Keratinocyte (primary cell): ENCODE measurements at places on chromosomes 7 and 10. TPM values are rescaled to one million over a fixed set of nuclear protein-coding genes. Genes with fewer than 3 reads are reported as not detected.

- DNase-seq: no peak
Measured at GRCh38 chr7:87206361-87206760, 13.2 kb downstream of the TMEM243 start.

DNA sequence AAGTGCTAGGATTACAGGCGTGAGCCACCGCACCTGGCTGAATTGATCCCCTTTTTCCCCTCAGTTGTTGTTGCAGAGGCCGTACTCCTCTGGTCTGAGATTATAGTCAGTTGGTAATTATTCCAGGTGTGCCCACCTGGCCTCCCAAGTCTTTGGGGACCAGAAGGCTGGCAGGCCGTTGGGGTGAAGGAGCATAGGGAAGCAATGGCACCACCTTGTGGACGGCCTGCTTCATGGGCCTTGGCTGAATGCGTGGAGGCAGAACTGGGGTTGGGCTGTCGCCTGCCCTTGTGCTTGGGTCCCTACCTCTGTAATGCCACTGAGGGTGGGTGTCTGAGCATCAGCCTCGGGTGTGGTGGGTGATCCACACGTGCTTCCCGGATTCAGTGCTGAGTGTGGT is 125.7 kb downstream of the RGS10 start:
- no peak for DNase-seq

- no peak for DNase-seq
Measured at GRCh38 chr7:147509541-147510200, 1080.9 kb upstream of the C7orf33 start.

DNA sequence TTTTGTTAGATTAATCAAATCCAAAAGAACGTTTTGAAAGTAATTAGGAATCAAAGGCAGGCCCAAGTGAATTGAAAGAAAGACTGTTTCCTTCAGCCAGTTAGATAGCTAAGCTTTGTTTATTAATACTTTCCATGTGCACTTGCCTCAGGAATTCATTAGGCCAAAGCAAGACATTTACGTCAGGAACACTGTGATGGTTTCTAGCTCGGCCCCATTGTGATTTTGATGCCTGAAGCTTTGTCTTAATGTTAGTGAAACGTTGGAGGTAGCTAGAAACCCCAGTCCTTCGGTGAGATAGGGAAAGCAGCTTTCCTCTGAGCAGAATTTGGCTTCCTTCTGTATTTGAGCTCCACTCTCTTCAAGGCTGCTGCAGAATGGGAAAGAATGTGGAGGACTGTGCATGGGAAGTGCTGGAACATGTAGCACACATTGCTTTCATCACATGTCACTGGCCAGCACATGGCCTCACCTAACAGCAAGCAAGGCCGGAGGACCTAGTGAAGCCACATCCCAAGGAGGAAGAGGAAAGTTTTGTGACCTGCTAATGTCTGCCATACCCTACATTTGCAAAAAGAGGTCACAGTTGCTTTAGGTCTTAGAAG is 64.1 kb downstream of the PCGF5 start:
- DNase-seq: no peak

GRCh38 chr10:71031026-71031425 is 142.7 kb upstream of the PCBD1 start:
- no peak for DNase-seq

- DNase-seq: no peak
Measured at GRCh38 chr7:116610210-116610609, 61.8 kb upstream of the MET start.

DNA sequence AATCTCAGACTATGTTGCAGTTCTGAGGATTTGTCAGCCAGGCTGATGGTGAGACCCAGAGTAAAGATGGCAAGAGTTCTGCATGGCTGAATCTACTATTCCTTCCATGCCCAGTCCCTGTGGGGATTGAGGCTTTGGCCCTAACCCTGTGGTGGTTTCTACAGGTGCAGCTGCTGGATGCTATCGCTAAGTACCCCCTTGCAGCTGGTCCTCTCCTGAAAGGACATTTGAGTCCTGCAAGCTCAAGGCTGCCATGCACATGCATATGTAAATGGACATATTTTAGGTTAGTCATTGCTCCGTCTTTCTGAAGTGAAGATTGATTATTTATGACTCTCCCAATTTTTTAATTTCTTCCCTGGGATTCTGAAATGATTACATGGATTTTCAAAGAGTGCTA is 1122.2 kb upstream of the CELF2 start:
- DNase-seq: no peak

DNA sequence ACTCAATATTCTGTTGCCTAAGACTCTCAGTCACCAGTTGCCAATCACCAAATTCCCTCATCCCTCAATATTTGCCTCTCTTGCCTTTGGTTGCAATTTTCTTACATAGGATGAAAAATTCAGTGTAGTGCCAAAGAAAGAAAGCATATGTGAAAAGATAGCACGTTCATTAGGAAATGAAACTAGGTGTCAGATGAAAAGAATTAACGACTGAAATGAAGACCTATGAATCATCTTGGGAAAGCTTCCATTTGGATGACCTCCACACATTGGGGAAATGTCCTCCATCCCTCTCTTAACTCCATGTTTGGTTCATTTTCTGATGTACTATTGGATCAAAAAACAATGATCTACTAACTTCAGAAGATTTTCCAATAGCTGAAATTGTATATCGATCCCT is 145.1 kb upstream of the MEOX2 start:
- no peak for DNase-seq

DNA sequence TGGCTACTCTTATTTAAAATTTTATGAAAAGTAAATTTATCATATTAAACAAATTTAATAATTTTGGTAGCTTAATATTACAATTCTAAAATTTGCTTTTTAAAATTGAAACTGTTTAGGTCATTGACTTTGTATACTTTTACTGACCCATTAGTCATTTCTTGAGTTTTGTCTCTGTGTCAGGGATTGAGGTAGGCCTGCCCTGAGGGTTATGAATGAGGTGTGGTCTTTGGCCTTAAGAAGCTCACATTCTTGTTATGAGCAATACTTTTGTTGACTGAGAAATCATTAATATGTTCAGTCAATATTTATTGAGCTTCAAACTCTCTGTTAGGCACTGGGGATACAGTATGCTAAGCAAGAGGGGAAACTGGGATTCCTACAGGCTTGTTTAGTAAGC is 47.0 kb upstream of the RPA3 start:
- no peak for DNase-seq

DNA sequence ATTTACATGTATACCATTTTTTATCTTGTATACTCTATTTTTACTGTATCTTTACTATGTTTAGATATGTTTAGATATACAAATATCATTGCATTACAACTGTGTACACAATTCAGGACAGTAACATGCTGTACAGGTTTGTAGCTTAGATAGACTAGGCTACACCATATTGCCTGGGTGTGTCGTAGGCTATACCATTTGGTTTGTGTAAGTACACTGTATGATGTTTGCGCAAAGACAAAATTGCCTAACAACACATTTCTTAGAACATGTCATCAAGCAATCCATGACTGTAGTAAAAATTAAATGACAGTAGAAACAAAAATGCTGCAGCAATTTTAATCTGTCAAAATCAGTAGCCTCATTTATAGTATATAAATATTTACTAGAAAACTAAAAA is 812.2 kb downstream of the GRM8 start:
- DNase-seq: no peak

GRCh38 chr7:45591101-45591906 is 17.1 kb downstream of the ADCY1 start:
- DNase-seq: no peak

GRCh38 chr10:69844698-69845097 is 43.0 kb downstream of the COL13A1 start:
- DNase-seq: no peak

DNA sequence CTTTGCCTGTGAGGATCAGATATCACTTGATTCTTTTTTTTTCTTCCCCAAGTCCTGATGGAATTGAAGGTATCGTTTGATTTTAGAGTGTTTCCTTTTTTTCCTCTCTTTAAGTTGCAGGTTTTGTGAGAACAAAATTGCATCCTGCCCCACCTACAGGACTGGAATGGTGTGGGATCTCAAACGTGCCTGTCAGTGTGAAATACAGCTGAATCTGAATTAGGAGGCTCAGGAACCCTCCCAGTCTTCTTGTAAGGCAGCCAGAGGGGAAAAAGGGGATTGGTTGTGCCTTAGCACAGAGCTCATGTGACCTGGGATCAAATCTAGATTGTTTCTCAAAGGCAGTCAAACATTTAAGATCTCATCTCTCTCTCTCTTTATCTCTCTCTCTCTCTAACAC is 32.7 kb upstream of the KLHL7 start:
- no peak for DNase-seq

DCLRE1A gene
- 4.3 to 6.5 TPM (median 4.8 TPM) in 3 replicates for polyA plus RNA-seq

UBE2H gene
- polyA plus RNA-seq: 83.7 to 130 TPM (median 100 TPM) in 3 replicates

PRPS1L1 gene
- polyA plus RNA-seq: not detected in 3 replicates

SPDYE11 gene
- polyA plus RNA-seq: not detected in 3 replicates

RBP3 gene
- polyA plus RNA-seq: not detected in 3 replicates

GOT1 gene
- polyA plus RNA-seq: 27.0 to 33.3 TPM (median 30.9 TPM) in 3 replicates

RELN gene
- polyA plus RNA-seq: 0.01 TPM in 1 of 3 replicates, not detected in the others

VAX1 gene
- polyA plus RNA-seq: 0.03 to 0.04 TPM in 2 of 3 replicates, not detected in the other
